ENCODE measurements at places on chromosomes 4 and X.

DNA sequence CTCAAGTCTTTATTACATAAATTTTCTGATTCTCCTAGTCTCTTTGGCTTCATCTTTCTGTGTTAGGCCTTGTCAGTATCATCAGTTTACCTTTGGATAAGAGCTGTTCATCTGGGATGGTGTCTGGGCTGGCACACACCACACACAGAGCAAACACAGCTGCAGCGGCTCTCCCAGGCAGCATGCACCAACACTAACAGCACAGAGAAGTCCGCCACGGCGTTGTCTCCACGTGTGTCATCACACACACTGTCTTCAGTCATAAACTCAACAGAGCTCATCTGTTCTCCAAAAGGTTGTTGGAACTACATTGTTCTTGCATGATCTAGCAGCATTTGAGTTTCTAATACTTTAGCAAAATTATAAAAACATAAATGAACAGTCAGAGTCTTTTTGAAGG, 851.9 kb upstream of the FRG1 start:
- DNase-seq = no peak

DNA sequence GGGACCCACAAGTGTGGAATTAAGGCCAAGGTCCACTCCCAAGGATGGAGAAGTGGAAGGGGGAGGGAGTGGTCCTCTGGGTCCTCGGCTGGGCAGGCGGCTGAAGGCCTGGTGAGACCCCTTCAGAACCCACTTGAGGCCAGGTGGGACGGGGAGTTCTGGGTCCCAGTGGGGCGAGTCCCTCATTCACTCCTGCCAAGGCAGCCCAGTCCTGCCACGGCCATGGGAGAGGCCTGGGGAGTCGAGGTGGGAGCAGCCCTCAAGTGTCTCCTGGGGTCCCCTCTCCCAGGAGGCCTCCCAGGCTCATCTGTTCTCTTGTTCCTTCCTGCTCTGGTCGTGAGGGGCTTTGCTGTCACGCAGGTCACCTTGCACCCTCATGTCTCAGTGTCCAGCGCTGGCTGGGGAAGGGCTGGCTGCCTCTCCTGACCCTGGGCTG, 6.1 kb upstream of the SH3BP2 start:
- no peak for DNase-seq

GRCh38 chrX:13272426-13272825, 47.4 kb downstream of the ATXN3L start:
- no peak for DNase-seq

- no peak for DNase-seq
Observed at GRCh38 chrX:79369871-79370270, 2.7 kb upstream of the ITM2A start.

- DNase-seq = no peak
Observed at GRCh38 chr4:23235628-23236390, 543.1 kb downstream of the GBA3 start.

GRCh38 chr4:122746485-122746965, 14.0 kb downstream of the BBS12 start:
- no peak for DNase-seq

GRCh38 chr4:154076921-154077320, 288.0 kb upstream of the SFRP2 start:
- no peak for DNase-seq

- peak; percentile 7 for DNase-seq
Observed at GRCh38 chrX:40651620-40652223, 4.4 kb upstream of the CXorf38 start.

DNA sequence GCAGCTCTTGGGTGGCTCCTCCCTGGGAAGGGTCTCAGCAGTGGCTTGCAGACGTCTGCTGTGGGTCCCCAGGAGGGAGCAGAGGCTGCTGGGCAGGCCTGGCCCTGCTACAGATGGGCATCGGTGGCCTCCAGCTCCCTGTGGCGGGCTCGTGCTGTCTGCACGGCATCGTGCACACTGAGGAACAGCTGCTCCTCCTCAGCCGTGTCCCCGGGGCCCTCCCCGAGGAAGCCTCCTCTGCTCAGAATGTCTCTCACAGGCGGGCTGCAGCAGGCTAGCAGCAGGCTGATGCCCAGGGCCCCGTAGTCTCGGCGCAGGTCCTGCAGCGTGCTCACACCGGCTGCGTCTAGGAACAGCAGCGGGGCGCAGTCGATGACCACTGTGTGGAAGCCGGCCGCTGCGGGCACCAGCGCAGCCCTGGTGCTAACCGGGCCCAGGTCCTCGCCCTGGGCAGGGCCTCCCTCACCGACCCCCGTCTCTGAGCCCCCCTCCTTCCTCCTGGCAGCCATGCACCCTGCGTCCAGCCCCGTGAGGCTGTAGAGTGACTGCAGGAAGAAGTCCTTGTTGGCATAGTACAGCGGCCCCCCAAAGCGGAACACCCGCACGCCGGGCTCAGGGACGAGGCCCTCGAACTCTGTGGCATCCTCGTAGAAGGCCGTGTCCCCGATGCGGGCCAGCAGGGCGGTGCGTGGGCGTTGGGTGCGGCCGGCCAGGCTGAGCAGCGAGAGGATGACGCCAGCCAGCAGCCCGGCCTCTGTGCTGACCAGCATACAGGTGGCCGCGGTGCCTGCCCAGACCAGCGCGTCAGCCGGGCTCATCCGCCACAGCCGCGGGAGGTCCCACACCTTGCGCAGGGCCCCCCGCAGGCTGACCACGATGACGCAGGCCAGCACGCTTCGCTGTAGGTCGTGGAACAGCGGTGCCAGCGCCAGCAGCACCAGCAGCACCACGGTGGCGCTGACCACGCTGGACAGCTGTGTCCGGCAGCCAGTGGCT, 2.2 kb downstream of the IDUA start:
- no peak for DNase-seq

GRCh38 chrX:154058214-154058997, 38.7 kb upstream of the IRAK1 start:
- no peak for DNase-seq

DNA sequence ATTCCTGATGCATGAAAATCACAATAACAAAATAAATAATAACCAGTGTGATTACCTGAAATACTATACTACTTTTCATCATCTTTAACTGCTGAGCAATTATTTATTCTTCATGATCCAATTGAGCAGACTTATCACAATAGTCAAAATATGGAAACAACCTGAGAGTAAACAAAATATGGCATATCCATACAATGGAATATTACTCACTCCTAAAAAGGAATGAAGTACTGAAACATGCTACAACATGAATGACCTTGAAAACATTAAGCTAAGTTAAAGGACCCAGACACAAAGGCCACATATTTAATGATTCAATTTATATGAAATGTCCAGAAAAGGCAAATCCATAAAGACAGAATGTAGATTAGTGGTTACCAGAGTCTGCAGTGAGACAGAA, 146.8 kb downstream of the MID1IP1 start:
- no peak for DNase-seq

DNA sequence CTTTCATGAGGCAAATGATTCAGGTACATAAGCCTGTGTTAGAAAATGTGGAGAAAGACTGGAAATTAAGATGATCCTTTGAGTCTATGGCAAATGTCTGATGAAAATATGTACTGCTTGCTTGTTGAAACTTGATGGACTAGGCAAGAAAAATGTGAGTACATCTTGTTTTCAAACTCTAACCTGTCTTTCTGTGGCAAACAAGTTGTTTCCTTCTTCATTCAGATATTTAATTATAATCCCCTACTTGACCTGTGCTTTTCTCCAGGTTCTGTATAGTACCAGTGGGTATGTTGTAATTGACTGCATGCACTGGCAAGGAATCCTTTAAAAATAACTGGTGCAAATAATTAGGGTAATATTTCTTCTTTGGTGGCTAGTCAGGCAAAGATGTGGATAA, 136.7 kb downstream of the ARHGAP24 start:
- DNase-seq = no peak

GRCh38 chrX:8304668-8305067, 133.6 kb upstream of the VCX2 start:
- no peak for DNase-seq

DNA sequence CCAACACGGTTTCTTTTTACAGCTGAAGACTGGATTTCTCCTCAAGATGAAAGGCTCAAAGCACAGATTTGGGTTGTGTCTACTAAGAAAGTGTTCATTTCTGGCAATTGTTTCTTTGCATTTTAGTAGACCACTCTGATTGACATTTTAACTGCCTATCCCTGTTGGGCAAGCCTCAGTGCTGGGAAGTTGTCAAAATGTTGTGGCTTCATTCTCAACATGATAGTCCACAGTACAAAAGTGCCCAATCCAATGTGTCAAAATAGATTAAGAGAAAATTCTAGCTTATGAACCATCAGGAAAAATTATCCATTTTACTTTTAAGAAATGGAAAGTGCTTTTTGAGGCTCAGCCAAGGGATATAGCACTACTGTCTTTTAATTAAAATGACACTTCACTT, 323.9 kb upstream of the PRPS2 start:
- DNase-seq = no peak

DNA sequence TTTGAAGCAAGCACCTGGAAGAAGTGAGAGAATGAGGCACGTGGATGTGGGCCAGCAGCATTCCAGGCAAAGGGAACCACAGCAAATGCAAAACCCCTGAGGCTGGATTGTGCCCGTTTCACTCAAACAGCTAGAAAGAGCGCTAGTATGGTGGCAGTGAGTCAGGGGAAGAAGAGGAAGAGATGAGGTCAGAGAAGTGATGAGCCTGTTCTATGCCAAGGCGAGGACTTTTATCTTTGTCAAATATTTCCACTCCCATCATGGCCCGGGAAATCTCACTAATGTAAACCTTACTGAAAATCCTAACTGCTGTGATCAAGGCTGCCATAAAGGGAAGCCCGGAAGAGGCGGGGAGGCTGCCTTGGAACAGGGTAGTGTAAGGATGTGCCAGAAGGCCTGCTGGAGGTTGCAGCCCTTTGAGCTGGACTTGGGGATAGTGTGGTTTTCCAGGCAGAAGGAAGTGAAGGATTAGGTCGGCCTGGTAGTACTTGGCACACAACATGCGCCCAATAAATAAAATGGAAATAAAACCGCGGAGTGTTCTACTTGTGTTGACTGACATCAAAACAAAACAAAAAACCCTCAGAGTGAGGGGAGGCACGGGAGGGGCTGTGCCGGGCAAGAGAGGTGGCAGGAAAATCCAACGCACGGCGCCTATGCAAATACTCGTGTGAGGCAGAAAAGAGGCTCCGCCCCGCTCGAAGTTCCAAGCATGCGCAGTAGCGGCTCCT, 1.2 kb upstream of the CDK16 start:
- DNase-seq = no peak

DNA sequence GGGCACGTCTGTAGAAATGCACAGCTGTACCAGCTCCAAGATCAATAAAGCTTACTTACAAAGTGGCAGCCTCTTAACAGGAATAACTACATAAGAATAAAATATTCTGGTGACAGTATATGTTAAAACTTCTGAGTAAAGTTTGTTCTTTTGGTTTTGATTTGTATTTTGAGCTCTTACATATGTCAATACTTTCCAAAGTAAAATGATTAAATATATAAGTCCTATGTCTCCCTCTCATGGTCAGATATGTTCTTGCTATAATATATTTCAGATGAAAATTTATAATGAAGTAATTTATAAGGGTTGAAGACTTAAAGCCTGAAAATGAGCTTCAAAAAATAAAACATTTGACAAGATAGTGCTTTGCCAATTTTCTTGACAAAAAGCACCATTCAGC, 254.4 kb downstream of the NPFFR2 start:
- DNase-seq = no peak
